ENCODE measurements at places on chromosomes 3 and 15.

DNA sequence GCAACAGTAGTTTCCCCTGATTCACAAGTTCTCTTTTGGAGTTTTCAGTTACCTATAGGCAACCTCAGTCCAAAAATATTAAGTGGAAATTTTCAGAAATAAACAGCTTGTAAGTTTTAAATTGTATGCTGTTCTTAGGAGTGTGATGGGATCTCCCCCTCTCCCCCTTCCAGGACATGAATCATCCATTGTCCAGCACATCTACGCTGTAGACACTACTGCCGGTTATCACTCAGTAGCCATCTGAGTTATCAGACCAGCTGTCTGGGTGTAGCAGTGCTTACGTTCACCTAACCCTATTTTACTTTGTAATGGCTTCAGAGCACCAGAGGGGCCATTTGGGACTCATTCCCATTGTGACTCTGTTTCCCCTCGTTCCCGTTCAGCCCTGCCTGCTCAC is 96.7 kb upstream of the PLXNA1 start:
- no peak for DNase-seq

DNA sequence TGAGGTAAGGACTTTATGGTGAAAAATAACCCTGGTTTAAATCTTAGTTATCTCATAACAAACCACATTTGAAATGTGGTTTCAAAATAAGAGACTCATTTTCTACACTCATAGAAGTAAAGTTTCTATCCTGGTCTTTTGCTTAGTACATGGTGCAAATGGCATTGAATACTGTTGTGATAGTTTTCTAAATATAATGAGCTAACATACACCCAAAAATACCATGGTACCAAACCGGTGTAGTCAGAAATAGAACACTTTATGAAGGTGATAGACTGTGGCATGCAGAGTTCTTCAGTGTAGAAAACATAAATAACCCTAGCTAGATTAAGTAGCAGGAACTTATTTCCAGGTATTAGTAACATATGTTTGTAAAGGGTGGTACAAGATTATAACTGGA is 629.4 kb downstream of the PLOD2 start:
- DNase-seq: no peak

DNA sequence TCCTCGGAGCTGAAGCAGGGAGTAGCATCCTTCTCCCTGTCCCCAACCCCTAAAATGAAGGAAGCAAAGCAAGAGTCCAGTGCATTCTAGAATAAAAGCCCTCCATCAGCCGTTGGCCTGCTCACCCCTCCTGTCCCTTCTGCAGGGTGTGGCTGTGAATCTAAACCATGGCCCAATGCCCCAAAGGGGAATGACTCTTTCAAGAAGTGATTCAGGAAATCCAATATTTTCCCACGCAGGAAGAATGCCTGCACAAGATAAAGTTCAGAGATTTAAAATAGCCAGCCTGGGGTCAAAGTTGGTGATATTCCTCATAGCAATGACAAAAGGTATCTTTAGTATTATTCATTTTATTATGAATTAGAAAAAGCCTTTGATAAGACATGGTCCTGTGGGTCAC is 38.5 kb downstream of the SLCO2A1 start:
- no peak for DNase-seq

DNA sequence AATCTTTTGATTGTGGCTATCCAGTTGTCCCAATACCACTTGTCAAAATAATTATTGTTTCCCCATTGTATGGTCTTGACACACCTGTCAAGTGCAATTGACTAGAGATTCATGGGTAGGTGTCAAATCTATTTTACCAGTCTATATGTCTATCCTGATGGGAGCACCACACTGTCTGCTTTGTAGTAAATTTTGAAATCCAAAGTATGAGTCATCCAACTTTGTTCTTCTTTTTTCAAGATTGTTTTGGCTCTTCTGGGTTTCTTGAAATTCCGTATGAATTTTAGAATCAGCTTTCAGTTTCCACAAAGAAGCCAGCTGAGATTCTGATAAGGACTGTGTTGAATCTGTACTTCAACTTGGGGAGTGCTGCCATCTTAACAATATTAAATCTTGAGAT is 71.9 kb downstream of the CSNK1G1 start:
- no peak for DNase-seq

DNA sequence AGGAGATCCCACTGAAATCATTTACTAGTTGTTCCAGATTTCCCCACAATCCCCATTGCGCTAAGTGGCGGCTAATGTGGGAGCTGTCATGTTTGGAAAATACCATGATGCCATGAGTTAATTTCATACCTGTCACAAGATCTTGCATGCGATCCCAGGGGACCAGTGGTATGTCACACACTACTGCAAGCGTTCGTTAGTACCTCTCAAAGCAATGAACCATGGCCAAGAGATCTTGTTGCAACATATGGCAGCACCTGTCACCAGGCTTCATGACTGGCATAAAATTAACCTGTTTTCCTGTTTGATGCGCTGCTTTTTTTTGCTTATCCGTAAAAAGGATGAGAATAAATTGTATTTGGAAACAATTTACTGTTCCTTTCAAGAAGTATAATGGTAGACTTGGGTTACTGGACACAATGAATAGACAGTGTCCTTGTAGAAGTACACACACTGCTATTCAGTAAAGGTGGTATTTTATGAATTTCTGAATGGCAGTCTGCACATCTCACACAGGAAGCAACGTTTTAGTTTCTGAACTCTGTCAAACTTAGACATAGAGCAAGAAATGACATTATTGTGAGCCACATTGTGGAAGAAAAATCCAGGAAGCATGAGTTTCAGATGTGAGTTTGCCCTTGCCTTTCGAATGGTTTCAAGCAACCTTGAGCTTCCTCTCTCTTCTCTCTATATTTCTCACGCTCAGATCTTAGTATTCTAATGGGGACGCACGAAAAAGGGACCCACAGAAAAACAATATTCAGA is 81.9 kb downstream of the CHL1 start:
- DNase-seq: no peak

DNA sequence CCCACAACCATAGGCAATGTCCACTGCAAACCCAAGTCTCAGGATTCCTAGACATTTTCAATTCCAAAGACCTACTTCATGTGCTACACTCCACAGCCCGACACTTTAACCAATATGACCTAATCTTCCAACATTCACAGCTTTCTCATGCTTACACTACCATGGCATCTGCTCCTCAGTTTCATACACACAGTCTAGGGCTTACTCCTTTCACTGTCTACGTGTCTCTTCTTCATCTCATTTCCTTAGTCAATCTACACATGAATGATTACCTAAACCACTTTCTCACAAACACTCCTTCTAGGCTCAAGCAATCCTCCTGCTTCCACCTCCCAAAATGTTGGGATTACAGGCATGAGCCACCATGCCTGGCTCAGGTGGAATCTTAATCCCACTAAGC is 106.3 kb downstream of the STAG1 start:
- no peak for DNase-seq

GRCh38 chr3:33137691-33138090 is 23.9 kb downstream of the CRTAP start:
- no peak for DNase-seq

- no peak for DNase-seq
Observed at GRCh38 chr15:91517491-91518200, 335.9 kb upstream of the SLCO3A1 start.

DNA sequence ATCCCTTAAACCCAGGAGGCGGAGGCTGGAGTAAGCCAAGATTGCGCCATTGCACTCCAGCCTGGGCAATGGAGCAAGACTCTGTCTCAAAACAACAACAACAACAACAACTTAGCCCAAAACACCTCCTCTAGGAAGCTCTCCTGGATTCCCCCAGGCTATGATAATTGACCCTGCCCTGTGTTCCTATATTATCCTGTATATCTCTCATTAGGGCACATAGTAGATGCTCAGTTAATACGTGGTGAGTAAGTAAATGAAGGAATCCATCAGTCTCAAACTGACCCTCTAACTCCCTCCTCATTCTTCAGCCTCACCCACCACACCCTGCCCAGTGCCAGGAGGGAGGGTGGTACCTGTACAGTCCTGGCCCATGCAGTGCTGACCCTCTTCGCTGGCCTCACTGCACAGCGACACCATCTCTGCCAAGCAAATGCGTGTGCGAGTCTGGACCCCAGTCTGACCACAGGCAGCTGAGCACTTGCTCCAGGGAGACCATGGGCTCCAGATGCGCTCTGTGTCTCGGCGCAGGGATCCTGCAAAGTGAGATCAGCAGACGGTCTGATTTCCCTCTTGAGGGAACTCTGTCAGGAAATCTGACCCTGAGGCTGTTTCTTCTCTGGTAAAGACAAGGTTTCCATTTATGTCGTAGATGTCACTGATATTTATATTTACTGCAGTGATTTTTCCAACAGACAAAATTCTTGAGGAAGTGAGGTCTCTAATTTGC is 6.2 kb downstream of the CILP start:
- no peak for DNase-seq
